Naive thymus-derived CD4-positive, alpha-beta T cell (primary cell): ENCODE measurements at places on chromosomes 13 and 19. TPM values are rescaled to one million over a fixed set of nuclear protein-coding genes. Genes with fewer than 3 reads are reported as not detected.

- peaks cover 7% of the 10 kb centered on the region for H3K4me1 ChIP-seq
- H3K27me3 ChIP-seq: no peaks in the 10 kb centered on the region
- no peak overlapping the region for H3K27ac ChIP-seq
- no peak for DNase-seq
These were observed 33.9 kb upstream of the GRTP1 start for GRCh38 chr13:113397608-113398425.

The TMEM150B gene
- polyA plus RNA-seq: not detected

The RASGRP4 gene
- polyA plus RNA-seq: 0.14 TPM

The CD209 gene
- polyA plus RNA-seq: not detected

DNA sequence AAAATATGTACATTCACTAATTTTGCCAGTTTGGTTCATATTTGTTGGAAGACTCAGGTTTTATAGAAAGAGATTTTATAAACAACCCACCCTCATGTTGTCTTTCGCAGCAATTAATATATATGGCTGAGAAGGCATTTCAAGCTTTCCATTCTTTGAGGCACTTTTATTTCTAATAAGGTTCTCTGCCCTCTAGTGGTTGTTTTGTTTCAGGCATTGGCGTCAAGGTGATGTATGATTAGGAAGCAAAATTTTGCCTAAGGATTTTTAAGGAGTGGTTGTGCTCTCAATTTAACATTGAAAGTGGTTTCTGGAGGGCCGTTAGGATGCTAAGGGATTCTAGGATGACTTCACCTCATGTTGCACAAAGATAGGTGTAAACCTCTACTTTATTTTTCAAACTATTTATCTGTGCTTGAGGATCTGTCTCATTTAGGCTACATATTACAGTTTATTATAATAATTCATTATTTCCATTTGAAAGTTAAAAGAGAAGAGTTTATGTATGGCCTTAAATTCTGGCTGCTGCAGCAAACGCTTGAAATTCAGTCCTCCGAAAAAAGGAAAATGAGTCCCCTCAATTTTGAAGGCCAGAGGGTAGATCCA is 35.9 kb downstream of the OXGR1 start:
- no peaks in the 10 kb centered on the region for H3K36me3 ChIP-seq
- H3K27me3 ChIP-seq: no peaks in the 10 kb centered on the region
- no peak overlapping the region for H3K27ac ChIP-seq
- H3K4me1 ChIP-seq: no peaks in the 10 kb centered on the region
- no peak overlapping the region for H3K4me3 ChIP-seq

The LRRC63 gene
- polyA plus RNA-seq: 0.31 TPM

- no peak overlapping the region for H3K4me3 ChIP-seq
- DNase-seq: no peak
- H3K4me1 ChIP-seq: no peaks in the 10 kb centered on the region
- no peaks in the 10 kb centered on the region for H3K36me3 ChIP-seq
- H3K27me3 ChIP-seq: no peaks in the 10 kb centered on the region
- no peak overlapping the region for H3K27ac ChIP-seq
These were observed 284.4 kb upstream of the NBEA start for GRCh38 chr13:34657716-34658115.
